SHP77 treated with DMSO at 0.1 percent for 48 hours (cell line): ENCODE measurements at places on chromosomes 1 and 21.

- no peak for DNase-seq
Measured at GRCh38 chr21:42455754-42456440, 40.1 kb downstream of the RSPH1 start.

GRCh38 chr1:70025846-70026245 is 179.5 kb downstream of the LRRC40 start:
- no peak for DNase-seq

DNA sequence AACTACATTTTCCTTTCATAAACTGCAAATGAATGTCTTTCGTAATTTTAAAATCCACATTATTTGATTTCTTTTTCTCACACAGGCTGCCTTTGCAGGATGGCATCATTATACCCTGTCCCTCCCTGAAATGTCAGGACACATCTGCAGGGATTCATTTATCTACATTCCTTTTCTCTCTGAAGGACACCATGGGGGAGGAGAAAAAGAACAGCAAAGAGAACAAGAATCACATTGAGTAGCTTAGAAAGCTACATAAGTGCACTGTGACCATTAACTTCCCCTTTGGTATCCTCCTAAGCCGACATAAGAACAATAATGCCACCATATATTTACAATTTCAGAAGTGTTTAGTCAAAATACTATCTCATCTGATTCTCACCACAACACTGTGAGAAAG is 129.5 kb downstream of the PIGK start:
- DNase-seq = no peak

DNA sequence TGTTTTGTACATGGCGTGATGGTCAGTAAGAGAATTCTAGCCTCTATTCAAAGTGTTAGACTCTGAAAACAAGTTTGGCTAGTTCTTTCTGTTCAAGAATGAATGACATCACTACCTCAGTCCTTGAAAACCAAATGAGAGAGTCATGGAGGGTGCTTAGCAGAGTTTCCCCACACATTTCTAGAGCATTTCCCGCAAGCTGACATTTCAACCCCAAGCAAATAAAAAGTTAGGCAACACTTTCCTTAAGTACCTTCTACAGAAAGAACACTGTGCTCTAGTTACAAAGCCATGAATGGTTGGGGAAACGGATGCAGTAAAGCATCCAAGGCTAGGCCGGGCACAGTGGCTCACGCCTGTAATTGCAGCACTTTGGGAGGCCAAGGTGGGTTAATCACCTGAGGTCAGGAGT is 47.9 kb upstream of the SLC44A3 start:
- no peak for DNase-seq

DNA sequence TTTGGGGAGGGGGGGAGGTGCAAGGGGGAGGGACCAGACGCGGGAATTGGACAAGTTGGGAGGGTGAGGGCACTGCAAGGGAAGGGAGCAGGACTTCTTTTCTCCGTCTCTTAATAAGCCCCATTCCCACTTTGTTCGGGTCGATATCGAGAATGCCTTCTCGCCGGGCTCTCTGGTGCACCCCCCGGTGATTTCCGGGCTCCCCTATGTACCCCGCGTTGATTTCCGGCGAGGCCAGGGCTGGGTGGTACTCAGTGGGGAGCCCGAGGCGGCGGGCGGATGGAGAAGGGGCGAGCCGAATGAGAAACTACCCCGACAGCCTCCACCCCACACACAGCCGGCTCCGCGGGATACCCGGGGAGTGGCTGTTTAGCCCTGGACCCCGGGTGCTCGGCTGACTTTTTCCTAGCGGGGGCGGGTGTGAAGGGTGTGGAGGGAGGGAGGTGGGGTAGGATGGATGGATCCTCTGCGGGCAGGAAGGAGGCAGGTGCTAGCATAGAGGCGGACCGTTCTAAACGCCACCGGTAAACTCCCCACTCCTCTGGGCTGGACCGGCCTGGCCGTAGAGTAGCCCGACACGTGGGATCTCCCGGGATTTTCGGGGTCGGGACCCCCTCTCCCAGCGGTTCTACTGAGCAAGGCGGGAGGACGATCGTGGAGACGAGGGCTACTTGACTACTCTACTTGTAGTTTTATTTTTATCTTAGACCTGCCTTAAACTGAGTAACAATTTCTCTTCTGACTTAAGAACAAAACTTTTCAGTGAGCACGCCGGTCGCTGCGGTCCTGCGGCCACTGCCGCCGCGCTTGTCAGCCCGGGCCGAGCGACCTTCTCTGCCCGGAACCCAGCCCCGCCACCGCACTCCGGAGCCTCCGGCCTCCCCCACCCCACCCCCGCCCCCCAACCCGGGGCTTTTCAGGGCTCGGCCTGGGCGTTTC is 1.0 kb downstream of the RNF220 start:
- DNase-seq = no peak

DNA sequence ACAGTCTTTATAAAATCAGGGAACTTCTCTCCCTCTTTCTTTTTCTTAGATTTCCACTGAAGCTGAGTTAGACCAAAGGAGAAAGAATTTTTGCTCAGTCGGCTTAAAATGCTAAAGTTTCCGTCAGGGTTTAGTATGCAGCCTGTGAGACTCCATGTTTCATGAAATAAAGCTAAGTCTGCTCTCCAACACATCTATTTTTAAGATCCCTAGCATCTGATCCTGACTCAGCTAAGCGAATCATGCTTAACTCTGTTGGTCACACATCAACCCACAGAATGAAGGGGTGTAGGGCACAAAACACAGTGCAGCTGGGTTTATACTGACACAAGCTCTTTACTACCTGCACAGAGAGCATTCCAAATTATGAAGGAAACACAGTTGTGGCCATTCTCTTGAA is 102.4 kb upstream of the ZNF281 start:
- DNase-seq = no peak

GRCh38 chr21:28111151-28111619 is 881.5 kb downstream of the LTN1 start:
- no peak for DNase-seq

GRCh38 chr1:230743899-230744298 is 3.3 kb upstream of the CAPN9 start:
- no peak for DNase-seq

- DNase-seq = no peak
Measured at GRCh38 chr1:202343652-202344349, 2.1 kb upstream of the UBE2T start.

DNA sequence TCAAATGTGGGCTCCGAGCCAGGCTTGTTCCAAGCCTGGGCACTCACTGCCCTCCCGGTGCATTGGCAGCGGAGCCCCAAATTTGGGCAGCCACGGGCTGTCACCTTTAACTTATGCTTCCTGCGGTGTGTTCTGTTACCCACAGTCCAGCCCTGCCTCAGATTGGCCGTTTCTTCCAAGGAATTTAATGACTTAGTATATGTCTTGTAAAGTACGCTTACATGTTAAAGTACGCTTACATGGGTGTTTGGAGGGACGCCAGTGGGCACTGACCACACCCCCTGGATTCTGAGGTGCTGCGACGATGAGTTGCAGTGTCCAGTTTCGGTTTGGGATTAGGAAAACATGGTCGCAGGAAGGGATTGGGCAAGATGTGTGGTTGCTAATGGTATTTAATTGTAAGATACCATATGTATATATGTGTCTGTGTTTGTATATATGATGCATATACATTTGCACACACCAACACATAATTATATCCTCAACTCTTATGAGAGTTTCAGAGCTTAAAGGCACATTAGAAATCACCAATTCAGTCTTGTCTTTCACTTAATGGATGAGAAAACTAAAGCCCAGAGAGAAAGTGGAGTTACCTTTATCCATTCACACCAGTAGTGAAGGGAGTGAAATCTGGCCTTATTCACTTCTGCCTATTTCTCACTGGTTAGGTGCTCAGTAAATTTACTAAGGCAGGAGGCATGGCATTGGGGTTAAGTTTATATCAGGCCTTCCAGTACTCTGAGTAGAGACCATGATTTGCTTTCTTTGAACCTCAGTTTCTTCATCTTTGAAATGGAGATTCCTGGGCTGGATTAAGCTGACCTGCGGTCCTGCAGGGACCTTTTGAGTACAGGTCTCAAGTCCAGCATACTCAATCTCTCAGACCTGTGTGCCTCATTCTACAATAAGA is 1.0 kb downstream of the SMYD2 start:
- DNase-seq = no peak

DNA sequence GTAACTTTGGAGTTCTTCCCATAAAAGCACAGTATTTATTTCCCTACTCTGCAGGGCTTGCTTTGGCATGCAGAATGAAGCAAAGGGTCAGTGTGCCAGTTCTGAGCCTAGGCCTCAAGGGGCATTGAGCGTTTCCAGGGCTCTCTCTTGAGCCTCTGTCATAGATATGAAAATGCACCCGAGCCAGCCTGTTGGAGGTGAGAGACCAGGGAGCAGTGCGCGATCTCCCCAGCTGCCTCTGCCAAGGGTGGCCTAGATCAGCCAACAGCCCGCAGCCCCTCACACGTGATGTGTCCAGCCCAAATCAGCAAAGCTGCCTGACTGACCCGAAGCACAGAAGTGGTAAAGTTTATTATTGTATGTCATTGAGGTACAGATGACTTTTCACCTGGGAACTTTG is 63.7 kb downstream of the TENT5C start:
- no peak for DNase-seq

GRCh38 chr1:209672705-209673630 is 2.2 kb upstream of the G0S2 start:
- DNase-seq = no peak
